ENCODE measurements at places on chromosomes 16 and 17.

DNA sequence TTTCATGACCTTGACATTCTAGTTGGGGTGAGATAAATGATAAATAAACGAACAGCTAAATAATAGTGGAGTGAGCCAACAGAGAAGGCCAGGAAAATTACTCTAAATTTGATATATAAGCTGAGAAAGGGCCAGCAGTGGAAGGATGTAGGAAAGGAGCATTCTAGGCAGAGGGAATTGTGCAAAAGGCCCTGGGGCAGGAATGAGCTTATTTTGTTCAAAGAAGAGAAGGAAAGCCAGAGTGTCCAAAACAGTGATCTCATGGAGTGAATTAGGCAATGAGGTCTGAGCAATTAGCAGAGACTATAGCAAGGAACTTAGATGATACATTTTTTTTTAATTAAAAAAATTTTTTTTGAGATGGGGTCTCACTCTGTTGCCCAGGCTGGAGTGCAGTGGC is 43.3 kb upstream of the CLEC19A start:
- DNase-seq, result no peak

- no peak for DNase-seq
Measured at GRCh38 chr17:36592316-36592715, 637 bp downstream of the DHRS11 start.

- DNase-seq, result no peak
Measured at GRCh38 chr17:10738521-10739258, 8.9 kb upstream of the TMEM220 start.

DNA sequence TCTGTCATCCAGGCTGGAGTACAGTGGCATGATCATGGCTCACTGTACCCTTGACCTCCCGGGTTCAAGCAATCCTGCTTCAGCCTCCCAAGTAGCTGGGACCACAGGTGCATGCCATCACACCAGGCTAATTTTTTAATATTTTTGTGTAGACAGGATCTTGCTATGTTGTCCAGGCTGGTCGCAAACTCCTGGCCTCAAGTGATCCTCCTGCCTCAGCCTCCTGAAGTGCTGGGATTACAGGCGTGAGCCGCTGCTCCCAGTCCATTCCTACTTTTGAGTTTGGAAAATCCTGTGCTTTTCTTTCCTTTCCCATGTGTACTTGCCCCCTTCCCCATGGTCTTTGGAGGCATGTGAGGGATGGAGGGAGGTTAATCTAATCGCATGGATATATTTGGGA is 60.0 kb downstream of the MSI2 start:
- DNase-seq, result no peak

- no peak for DNase-seq
Measured at GRCh38 chr16:58264961-58265479, 29.8 kb downstream of the PRSS54 start.

- DNase-seq, result no peak
Measured at GRCh38 chr16:13781575-13782338, 138.2 kb upstream of the ERCC4 start.

DNA sequence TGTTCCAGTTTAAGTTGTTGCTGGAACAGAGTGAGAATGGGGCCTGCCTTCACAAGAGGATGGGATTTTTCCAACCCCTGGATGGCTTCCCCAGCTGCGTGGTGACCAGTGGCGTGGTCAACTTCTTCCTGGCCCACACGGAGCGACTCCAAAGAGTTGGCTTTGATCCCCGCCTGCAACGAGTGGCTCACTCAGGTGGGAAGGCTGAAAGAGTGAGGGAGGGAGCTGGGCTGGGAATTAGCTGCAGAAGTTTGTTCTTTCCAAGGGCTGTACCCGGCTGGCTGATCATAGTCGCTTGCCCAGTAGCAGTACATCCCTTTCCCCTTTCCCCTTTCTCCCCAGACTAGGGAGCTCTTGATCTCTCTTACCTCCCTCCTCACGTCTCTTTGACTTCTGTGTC is 36.1 kb downstream of the B4GALNT2 start:
- DNase-seq, result no peak

GRCh38 chr17:17341452-17341851 is 38.3 kb downstream of the NT5M start:
- no peak for DNase-seq

GRCh38 chr17:2684549-2684948 is 27.0 kb downstream of the CLUH start:
- DNase-seq, result no peak

GRCh38 chr16:85641776-85642176 is 28.7 kb downstream of the GSE1 start:
- no peak for DNase-seq

DNA sequence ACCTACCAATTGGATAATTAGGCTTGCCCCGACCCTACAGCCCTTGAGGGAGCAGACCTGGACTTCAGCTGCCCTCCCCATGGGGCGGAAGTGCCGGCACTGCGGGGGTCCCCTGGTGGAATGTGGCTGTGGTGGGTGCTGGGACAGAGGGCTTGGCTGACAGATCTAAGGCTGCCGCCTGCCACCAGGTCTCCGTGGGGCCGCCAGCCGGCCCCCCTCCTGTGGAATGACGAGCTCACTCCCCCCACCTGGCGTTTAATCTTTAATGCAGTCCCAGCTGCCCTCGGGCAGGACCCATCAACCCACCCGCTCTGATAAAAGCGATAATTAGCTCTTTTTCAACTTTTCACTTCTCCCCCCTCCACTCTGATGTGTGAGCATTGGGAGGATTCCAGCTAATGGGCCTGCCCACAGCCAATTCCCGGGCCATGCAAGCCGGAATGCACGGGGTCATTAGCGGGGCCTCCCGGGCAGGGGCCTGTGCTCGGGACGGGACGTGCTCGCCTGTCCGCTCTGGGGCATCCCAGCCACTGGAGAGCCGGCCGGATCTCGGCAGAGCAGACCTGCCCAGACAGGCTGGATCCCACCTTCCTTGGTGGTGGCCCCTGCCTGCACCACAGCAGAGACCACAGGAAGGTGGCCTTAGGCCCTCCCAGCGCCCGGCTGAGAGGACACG is 28.3 kb upstream of the GOSR2 start:
- no peak for DNase-seq

- DNase-seq, result no peak
Measured at GRCh38 chr16:57001026-57001679, 11.8 kb downstream of the NLRC5 start.

DNA sequence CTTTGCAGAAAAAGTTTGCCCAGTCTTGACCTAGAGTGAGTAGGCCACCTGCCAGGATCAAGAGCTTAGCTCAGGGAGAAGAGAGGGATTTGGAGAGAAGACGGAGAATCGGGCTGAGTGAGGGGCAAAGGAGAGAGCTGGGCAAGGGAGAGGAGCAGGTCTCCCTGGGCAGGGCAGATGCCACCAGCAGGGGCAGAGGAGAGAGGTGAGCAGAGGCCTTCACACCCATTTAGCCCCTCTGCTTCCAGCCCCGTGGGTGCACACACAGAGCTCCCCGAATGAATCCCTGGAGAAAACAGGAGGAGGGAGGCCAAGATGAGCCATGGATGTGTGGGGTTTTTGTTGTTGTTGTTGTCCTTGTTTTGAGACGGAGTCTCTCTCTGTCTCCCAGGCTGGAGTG is 29.2 kb downstream of the TBX4 start:
- no peak for DNase-seq

DNA sequence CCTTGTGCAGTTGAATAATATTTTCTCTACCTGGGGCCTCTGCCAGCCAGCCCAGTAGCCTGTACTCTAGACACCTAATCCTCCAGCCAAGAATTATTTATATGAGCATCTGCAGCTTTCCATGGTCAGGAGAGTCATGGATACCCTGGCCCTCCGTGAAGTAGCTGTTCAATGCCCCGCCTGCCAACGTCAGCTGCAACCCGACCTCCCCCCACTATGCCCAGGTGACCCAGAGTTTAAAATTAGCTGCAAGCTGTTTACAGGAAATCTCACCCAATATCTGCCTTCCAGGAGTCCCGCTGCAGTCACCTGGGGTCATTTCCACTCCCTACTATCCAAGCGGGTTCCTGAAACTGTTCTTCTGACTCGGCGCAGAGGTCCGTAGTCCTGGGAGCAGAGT is 12.3 kb downstream of the SDR42E2 start:
- DNase-seq, result no peak

DNA sequence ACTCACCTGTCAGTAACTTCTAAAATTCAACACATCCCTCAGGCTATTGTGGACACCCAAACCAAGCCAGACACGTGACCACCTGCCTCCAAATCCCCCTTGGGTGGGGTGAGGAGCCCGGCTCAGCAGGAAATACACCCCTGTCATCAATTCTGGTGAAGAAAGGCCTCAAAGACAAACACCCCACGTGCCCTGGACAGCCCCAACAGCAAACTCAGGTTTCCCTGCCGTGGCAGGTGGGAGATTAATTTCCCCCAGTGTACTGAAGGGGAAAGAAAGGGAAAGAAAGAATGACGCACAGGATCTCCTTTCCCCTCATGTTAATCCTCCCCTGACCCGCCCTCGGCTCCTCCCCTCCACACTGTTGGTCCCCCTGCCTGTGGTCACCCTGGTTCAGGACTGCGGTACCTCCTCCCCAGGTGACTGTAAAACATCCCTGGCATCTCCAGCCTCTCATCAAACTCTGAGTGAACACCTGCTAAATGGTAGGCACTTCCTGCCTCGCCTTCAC is 98.3 kb downstream of the ZNF423 start:
- no peak for DNase-seq

DNA sequence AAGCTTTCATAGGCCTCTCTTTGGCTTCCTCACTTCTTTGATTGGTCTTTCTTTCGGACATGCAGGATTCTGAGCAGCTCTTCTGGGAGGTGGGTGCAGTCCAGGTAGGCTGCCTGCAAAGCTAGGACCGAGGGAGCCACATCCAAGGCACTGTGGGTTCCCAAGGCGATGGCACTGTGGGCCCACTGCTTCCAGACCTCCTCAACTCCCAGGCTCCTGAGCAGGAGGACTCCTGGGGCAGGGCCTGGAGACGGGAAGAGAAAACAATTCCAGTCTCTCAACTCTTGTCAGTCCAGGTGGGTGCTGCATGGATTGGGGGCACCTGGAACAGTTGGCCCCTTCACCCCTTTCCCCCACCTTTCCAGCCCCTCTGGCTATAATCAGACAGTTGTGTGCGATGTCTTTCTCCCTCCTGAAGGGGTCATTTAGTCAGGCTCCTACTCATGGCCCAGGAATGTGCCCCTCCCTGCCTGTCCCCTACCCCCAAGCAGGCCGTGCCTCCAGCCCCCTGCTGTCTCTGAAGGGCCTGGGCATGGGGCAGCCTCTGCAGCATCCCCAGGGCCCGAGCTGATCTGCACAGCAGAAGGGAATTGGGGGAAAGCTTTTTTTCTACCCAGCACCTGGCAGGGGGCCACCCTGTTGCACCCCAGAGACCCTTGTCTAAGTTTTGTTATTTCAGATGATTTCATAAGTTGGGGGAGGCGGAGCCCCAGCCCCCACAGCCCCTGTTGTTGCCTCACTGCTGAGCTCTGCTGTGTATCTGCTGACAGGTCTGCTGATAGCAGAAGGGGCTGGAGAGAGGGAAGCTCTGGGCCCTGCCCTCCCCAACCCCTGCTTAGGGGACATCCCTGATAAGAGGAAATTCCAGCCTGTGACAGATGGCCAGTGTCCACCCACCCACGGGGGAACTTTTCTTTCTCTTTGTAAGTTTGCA is 330.3 kb downstream of the SEC14L1 start:
- DNase-seq, result no peak

- no peak for DNase-seq
Measured at GRCh38 chr16:77919761-77920415, 102.5 kb upstream of the CLEC3A start.

DNA sequence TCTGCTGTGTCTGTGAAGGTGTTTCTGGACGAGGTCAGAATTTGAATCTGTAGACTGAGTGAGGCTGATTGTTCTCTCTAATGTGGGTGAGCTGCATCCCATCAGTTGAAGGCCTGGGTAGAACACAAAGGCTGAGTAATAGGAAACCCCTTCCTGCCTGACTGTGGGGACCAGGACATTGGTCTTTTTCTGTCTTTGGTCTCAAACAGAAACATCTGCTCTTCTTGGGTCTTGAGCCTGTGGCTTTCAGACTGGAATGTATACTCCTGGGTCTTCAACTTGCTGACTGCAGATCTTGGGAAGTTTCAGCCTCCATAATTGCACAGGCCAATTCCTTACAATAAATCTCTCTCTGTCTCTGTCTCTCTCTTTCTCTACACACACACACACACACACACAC is 19.6 kb upstream of the LRRC75A start:
- no peak for DNase-seq

GRCh38 chr16:56191156-56191815 is at the start of gene GNAO1:
TSS of gene GNAO1 (plus strand) at chr16:56191489. CDS start at chr16:56192236, 747 bp downstream.
- peak; percentile 38 for DNase-seq

DNA sequence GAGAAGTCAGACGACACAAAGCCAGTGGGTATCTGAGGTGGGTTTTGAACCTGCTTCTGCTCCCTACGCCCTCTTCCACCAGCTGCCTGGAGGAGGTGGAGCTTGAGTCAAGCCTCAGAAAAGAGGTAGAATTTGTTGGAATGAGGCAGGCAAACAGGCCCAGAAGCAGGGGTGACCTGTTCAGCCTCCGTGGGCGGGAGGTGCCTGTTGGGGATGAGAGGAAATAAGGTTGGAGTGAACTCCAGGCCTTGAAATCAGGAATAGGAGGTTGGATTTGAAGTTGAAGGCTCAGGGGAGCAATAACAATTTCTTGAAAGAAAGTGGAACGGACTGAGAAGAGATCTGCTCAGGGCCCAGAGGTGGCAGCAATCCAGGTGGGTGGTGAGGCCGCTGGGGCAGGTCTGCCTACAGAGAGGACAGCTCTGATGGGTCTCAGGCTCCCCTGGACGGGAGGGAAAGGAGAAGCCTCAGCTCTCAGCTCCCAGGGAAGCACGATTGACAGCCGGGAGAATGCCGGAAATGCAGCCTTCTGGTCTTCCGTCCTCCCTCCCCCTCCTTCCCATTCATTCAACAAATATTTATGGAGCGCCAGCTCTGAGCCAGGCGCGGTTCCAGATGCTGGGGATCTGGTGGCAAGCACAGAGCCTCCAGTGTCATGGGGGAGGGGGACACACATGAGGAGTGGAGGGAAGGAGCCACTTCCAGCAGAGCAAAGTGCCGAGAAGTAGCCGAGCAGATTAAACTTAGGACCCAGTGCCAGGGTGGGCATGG is 61.9 kb upstream of the CIBAR2 start:
- no peak for DNase-seq

DNA sequence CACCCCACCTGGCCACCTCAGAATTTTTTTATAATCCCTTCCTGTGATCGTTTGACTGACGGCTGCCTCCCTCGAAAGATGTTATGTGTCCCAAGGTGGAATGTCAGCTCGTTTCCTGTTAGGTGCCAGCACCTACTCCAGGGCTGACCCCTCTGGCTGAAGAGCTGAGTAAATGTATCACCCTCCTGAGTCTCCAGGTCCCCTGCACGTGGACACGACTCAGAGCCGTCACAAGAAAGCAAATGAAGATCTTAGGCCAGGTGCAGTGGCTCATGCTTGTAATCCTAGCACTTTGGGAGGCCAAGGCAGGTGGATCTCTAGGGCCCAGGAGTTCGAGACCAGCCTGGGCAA is 273.2 kb downstream of the C16orf95 start:
- DNase-seq, result no peak
